ENCODE measurements at places on chromosomes 2 and 18.

- no peak for DNase-seq
These were observed 764.9 kb downstream of the DSC3 start for GRCh38 chr18:30277676-30278075.

GRCh38 chr2:186588940-186589611 is 780 bp upstream of the ITGAV start:
- no peak for DNase-seq

DNA sequence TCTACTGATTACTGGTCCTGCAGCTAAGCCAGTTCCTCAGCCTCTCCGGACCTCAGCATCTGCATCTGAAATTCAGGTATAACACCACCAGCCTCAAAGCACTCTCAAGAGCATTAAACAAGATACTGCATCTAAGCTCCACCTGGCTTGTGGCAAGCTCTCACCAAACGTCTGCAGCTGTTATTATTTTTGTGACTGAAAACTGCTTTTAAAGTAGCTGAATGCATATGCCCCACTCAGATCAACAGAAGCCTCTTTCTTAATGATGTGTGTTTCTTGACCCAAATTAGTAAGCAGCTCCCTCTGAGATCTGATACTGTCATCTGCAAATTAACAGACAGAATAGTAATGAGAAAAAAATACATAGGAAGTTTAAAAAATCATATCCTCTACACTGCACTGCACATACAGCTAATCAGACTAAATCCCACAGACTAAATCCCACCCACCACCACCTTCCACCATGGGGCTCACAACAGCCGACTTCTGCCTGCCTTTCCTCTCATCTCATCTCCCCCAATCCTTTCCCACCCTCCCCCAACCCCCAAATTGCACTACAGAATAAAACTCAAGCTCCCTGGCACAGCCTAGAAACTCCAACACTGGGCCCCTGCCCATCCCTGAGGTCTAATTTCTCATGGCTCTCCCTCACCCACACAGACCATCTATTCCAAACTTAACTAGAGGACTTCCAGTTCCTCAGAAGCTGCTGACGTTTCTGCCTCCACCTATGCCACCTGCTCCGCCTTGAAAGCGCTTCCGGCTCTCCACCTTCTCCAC is 52.9 kb downstream of the TMEM163 start:
- DNase-seq = no peak

- no peak for DNase-seq
These were observed 180.4 kb downstream of the MCFD2 start for GRCh38 chr2:46735108-46735691.

- no peak for DNase-seq
These were observed 111.0 kb upstream of the ERBB4 start for GRCh38 chr2:212649646-212650045.

- no peak for DNase-seq
These were observed 28.8 kb downstream of the CNRIP1 start for GRCh38 chr2:68290901-68291300.

GRCh38 chr2:2237563-2237962 is 93.5 kb downstream of the MYT1L start:
- no peak for DNase-seq

DNA sequence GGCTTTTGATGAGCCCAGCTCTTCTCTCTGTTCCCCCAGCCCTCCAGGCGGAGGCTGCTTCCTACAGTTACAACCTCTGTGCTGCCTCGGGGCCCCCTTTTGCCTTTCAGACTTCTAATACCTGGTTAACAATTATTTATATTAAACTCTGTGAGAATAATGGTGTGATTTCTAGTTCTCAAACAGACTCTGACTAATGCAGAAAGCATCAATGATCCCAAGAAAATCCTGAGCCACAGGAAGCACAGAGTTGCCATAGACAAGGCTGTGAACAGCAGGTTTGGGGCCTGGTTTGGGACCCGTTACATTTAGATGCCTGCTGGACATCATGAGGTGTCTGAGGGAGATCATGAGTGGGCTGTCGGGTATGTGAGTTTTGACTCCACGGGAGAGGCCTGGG is 37.4 kb upstream of the MYO3B start:
- no peak for DNase-seq

DNA sequence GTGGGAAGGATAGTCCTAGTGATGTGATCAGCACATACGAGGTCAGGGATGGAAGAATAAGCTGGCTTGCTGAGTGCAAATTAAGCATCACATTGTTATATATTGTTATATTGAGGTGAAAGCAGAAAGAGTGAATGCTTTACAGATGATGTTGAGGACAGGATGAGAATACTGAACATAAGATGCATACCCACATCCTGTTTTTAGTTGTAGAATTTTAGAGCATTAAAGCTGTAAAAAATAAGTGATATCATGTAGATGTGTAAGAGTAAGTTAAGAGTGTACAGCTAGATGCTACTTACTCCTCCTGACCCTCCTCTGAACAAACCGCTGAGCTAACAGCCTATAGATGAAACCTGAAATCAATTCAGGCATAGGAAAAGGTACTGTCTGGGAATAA is 271.0 kb upstream of the KCNJ3 start:
- DNase-seq = no peak
